WERI-Rb-1 (cell line): ENCODE measurements at places on chromosomes 12 and 14.

- no peak for DNase-seq
Observed at GRCh38 chr12:106058256-106059182, 80.2 kb downstream of the NUAK1 start.

- no peak for DNase-seq
Observed at GRCh38 chr12:2753536-2753935, 41.2 kb upstream of the FKBP4 start.

GRCh38 chr12:12806784-12807516 lies 6.2 kb upstream of the DDX47 start:
- DNase-seq: no peak

DNA sequence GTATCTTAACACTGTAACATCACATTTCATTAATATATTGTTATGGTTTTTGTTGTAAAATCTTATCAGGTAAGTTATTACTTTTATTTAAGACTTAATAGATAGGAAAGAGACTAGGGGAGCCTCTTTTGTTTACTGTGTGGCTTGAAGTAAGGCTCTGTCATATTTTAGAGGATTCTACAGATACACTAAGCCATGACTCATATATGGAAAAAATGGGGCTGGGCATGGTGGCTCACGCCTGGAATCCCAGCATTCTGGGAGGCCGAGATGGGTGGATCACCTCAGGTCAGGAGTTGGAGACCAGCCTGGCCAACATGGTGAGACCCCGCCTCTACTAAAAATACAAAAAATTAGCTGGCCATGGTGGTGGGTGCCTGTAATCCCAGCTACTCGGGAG lies 23.6 kb upstream of the NPFF start:
- DNase-seq: no peak

DNA sequence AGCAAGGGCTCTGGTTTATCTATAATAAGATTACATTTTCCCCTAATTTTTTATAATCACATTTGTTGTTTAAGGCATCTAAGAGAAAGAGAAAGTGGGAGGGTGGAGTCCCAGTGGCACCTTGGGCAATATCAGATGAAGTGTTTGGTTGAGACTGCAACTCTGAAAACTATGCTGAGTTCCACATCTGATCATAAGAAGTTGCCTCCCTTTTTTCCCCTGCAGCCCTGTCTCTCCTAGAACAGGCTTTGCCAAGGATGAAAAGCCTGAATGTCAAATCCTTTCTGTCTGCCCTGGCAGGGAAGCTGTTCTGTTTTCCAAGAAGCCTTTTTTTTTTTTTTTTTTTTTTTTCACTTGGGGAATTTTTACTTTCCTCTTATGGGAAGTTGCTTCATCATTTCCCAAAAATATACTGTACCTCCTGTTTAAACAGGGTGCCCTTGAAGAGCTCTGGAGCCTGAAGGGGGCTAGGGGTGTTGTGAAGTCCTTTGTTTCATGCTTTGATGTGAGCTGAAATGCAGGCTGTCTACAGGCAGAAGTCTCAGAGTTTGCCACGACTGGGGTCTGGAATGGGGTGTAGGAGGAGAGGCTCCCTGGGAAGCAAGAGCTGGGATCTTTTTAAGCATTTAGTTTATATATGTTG lies 71.3 kb downstream of the SUSD6 start:
- no peak for DNase-seq

DNA sequence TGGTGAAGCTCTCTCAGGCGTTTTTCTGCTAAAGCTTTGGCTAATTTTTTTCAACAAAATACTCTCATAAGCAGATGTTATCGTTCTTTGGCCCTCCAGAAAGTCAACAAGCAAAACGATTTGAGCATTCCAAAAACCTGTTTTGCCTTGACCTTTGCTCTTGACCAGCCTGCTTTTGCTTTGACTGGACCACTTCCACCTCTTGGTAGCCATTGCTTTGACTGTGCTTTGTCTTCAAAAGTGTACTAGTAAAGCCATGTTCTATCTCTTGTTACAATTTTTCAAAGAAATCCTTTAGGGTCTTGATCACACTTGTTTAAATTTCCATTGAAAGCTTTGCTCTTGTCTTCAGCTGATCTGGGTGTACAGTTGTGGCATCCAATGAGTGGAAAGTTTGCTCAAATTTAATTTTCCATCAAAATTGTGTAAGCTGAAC lies 10.7 kb upstream of the ARID4A start:
- no peak for DNase-seq

DNA sequence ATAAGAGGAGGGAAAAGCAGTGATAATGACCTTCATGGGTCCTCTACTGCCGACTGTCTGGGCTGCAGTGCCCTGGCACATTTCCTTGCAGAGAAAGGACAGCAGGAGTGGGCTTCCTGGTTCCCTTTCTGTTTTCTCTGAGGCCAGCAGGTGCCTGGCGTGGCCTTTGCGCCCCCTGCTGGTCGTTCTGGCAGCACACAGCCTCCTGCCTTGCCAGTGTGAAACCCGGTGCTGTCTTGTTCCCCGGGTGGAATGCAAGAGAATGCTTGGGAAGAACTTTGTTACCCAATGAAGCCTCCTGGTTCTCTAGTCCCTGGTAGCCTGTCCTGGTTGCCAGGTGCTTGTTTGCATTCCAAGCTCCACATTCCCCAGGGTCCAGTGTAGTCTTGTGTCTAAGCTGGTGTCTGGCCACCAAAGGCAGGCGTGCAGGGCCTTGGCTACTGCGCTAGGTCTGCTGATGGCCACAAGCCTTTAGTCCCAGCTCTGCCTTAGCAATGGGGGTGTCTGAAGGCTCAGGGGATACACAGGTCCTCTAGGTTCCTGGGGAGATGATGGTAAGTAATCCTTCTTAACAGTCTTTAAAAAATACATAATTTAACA lies 1392.4 kb upstream of the TMEM132C start:
- DNase-seq: peak; percentile 85

GRCh38 chr12:6539707-6540134 lies 5.4 kb downstream of the GAPDH start:
- no peak for DNase-seq

- DNase-seq: no peak
Observed at GRCh38 chr12:5713599-5714081, 231.4 kb downstream of the ANO2 start.

DNA sequence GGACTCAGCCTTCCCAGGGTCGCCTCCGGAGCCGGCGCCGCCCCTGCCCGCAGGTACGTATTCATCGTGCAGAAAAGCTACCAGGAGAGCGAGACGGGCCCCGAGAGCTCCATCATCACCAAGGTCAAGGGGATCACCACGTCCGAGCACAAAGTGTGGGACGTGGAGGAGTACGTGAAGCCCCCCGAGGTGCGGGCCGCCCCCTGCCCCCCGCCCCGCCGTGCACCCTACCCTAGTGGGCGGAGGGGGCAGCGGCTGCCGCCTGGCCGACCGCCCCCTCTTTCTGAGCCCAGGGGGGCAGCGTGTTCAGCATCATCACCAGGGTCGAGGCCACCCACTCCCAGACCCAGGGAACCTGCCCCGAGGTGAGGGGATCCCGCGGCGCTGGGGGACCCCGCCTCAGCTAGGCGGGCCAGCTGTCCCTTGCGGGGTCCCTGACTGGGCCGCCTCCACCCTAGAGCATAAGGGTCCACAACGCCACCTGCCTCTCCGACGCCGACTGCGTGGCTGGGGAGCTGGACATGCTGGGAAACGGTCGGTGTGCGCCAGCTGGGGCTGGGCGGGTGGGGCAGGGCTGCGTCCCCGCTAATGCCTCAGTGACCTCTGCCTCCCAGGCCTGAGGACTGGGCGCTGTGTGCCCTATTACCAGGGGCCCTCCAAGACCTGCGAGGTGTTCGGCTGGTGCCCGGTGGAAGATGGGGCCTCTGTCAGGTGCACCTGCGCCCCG lies 973 bp downstream of the P2RX2 start:
- peak; percentile 67 for DNase-seq

- no peak for DNase-seq
Observed at GRCh38 chr12:127396734-127397133, 870.2 kb upstream of the TMEM132C start.

GRCh38 chr14:59918824-59919569 lies 947 bp upstream of the LRRC9 start:
- peak; percentile 37 for DNase-seq

DNA sequence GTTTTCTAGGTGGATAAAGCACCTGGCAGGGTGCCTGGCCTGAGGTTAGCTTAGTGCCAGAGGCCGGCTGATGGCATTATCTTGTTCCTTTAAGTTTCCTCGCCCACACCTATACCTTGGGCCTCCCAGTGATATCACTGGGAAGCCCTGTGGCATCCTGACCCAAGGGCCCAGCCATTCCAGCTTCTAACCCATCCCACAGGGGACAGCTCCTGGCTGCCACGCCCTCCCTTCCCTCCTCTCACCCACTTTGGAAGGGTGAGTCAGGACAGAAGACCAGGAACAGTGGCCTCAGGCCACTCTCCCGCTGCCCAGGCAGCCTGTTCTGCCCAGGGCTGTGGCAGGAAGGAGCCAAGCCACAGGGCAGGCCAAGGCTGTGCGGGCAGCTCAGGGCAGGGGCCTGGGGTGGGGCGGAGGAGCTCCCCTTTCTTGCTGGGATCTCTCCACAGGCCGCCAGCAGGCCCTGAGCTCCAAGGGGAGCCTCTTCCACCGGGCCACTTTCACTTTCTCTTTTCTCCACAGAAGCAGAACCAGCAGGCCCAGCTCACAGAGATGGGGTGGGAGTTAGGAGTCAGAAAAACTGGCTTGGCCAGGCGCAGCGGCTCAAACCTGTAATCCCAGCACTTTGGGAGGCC lies 75.1 kb downstream of the IRF2BPL start:
- no peak for DNase-seq

DNA sequence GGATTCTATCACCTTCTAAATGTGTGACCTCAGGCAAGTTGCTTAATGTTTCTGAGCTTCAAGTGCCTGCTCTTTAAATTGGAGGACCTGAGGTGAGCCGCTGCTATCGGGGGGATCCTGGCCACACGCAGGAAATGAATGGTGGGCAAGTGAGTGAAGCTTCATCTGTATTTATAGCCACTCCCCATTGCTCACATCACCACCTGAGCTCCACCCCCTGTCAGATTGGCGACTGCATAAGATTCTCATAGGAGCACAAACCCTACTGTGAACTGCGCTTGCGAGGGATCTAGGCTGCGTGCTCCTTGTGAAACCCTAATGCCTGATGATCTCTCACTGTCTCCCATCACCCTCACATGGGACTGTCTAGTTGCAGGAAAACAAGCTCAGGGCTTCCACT lies 158.6 kb upstream of the CCND2 start:
- DNase-seq: no peak

- no peak for DNase-seq
Observed at GRCh38 chr14:65304963-65305362, 107.6 kb upstream of the FUT8 start.

- no peak for DNase-seq
Observed at GRCh38 chr14:63231766-63232165, 27.5 kb downstream of the RHOJ start.

DNA sequence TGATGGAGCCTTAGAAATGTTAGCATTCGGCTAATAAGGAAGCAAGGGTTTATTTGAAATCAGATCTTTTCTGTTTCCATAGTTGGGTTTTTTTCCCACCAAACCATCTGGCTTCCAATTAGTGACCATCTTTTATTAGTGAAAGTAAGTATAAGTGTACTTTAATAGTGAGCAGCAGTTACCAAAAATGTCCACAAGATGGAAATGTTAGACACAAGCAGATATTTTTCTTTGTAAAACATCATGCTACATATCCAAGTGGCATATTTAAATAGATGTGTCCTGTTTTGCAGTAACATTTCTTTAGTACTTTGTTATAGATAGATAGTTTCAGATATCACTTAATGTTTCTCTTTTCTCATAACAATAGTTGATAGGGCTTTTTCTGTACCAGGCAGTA lies 28.8 kb downstream of the YEATS4 start:
- no peak for DNase-seq

GRCh38 chr12:111154147-111154834 lies 214.6 kb downstream of the PHETA1 start:
- DNase-seq: no peak

- no peak for DNase-seq
Observed at GRCh38 chr14:34826661-34827060, 48.5 kb downstream of the BAZ1A start.

GRCh38 chr14:30885840-30886740 lies 11.7 kb downstream of the COCH start:
- no peak for DNase-seq

DNA sequence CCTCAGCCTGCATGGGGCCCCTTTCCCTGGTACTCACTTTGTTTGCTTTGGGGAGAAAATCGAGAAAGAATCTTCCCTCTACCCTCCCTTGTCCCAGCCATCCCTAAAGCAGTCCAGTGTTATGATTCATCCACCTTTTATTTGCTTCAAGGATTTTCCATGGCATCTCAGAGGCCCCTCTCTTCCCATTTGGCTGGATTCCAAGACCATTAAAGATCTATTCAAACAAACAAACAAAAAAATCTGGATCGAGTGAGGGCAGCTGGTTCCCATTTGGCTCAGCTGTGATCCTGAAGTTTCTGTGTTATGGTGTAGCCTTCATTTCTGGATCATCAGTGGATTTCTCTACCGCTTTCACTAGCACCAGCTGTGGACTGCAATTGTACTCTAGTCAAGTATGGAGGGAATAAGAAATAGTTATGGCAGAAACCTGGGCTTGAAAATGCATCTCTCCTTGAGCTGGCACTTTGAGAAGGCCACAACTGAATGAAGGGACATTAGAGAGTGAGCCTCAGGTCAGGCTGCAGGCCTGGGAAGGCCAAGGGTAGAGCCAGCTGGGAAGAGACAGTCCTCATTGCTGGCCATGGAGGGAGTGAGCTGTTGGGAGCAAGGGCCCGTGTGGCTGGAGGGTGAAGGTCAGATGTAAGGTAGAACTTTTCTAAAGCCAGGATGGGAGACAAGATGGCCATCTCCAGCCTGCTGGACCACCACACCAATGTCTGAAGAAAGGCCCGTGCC lies 13.7 kb downstream of the KRT71 start:
- no peak for DNase-seq

- DNase-seq: no peak
Observed at GRCh38 chr12:7542046-7542445, 38.5 kb upstream of the CD163 start.

DNA sequence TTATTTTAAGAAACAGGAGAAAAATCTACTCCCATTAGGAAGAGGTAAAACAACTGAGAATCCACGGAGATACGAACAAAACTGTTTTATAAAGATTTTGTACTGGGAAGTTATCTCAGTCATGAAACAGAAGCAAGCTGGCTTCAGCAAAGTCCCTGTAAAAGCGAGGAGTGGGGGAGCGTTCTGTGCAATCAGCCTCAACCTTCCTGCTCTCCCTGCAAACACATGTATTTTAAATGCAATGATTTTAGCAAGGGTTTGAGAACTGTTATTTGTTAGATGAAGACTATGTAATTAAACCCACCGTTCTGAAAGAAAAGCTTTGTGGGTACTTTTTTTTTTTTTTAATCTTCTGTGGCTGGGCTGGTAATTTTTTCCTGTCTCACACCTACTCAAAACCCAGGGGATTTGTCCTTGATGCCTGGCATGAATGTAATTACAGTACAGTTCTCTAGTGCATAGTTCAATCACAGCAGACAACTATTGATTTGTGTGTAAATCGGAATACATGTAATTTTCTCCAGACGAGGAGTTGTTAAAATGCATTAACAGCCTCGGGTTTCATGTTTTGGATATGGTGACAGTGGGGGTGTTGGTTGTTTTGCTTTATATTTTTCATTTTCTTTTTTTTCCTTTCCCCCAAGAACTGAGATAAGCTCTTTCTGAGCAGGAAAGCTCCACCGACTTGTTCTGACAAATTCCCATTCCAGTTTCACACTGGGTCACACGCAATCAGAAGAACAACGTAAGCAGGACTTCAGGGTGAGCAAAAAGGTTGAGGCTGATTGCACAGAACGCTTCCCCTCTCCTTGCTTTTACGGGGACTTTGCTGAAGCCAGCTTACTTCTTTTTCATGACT lies 153.6 kb downstream of the PHLDA1 start:
- DNase-seq: peak; percentile 38
